ENCODE measurements at places on chromosomes 4 and X. TPM values are rescaled to one million over a fixed set of nuclear protein-coding genes. Genes with fewer than 3 reads are reported as not detected.

GRCh38 chrX:155334486-155335336, at the start of gene CLIC2:
TSS of gene CLIC2 (minus strand) at chrX:155334614. CDS start at chrX:155334427, 187 bp downstream.
- peak; percentile 70 for DNase-seq

DNA sequence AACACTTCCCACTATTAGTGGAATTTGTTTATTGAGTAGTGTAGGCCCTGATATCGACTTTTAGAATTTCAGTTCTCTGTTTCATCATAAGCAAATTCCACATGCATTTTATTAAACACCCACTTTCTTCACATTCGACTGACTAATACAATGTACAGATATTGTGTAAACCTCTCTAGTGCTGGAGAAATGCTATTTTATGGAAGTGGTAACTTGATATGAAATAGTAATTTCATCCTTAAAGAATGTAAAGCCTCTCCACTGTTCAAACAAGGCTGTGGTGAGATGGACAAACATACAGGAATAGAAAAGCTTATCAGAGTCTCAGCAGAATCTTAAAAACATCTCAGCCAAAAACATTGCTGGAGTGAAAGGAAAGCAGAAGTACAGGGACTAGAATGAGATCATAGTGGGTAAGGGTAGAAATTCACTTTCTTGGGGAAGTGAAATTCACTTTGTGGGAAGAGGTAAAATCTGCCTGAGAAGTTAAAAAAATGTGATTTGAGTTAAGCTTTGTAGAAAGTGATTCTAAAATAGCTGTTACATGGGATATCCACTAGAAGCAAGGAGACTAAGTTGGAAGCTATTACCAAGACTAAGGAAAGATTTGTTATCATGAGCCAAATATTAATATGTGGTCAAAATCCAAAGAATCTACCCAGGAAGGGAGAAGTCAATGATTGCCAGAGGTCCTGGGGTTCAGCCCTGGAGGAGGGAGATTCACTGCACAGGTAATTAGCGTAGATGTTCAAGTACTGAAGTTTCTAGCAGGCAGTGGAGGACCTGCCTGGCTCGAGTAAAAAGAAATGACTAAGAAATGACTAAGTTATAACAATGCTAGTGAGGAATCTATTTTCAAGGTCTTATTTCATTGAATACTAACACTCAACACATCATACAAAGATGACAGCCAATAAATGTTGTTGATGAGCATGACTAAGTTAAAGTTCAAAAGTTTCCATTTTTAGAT, 398.3 kb upstream of the FAM47C start:
- no peak for DNase-seq

Gene FHDC1
- polyA plus RNA-seq, result 9.9 TPM

DNA sequence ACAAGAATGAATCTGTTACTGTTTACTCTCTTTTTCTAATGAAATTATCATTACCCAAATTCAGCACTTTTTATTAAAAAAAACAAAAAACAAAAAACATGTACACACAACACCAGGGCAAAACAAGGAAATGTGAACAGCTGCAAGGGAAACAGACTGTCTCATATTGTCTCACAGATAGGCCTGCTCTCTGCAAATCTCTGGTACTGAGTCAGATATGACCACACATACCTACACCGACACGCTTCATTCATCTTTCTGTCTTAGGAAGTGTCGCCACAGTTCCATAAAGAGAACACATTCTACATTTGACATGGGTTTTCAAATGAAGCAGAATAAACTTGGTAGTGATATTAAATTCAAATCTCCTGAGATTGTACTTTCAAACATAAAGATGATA, 92.2 kb upstream of the GPR34 start:
- DNase-seq, result no peak

Gene SHISA3
- polyA plus RNA-seq, result 6.9 TPM

DNA sequence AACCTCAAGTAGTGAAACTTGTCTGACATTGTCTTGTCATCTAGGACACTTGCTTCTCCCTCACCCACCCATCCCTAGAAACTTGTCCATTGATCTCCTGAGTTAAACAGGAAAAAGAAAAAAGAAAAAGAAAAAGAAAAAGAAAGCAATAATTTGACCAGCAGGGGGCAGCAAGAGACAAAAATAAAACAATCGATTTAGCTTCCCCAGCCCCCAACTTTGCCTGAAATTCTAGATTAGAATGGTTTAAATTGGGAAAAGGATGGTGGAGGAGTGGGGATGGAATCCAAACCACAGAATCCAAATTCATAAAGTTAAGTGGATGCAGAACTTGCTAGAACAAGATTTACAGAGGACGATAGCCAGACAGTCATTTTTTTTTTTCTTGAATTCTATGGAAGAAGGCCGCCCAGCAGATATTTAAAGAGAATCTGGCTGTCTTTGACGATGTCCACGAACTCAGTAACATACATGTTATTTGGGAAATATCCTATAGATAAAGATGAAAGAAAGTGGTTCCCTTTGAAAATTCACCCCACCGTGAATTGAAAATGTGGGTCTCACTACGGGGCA, 282.9 kb downstream of the USP46 start:
- DNase-seq, result peak; percentile 88

DNA sequence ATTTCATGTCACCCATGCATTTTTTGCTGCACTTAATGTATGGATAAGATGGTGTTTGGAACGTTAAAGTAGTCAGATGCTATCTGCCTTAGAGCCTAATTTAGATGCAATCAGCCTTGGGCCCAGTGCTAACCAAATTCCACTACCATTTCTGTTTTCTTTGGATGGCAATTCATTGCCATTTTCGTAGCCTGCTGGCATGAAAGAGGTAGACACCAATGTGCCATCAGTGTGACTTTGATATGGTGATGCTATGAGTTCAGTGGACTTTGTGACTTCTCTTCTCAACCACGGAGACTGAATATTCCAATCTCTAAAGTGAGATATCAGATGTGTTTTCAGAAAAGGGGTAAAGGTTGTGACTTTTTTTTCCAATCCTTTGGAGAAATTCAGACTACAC, 1.5 kb downstream of the ETFDH start:
- DNase-seq, result no peak

GRCh38 chr4:146274774-146275173, 60.4 kb downstream of the REELD1 start:
- no peak for DNase-seq

Gene P2RY10
- polyA plus RNA-seq, result 0.44 TPM

DNA sequence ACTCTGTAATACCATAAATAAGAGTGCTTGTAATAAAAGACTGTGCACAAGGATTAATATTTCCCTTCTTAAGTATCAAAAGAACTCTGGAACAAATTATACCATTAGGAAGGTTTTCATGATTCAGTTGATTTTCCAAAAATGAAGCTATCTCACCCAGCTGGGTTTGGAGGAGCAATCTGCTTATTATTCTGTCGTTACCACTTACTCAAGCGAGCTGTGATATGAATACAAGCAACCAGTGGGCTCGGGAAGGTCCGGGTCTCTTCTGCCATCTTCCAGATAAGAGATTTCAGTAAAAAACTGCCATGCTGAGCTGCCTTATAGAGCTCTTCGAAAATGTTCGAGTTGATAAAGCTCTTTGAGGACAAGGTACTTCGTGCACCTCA, 15.3 kb downstream of the SMIM20 start:
- DNase-seq, result no peak

GRCh38 chrX:68895778-68896177, 67.0 kb downstream of the EFNB1 start:
- DNase-seq, result no peak

Data from muscle of back (tissue), 13 donors.